Activated naive CD8-positive, alpha-beta T cell treated with anti-CD3 and anti-CD28 coated beads, Interleukin-2, amount 10 ng/mL, durations not matched to agents 7 days and 5 days (primary cell): ENCODE measurements at places on chromosomes 11 and 22. TPM values are rescaled to one million over a fixed set of nuclear protein-coding genes. Genes with fewer than 3 reads are reported as not detected.

Gene PLAAT5
- total RNA-seq = 0.44 TPM

Gene KDM4D
- 1.7 TPM for total RNA-seq

Gene TMPRSS6
- total RNA-seq = 1.8 TPM

Gene ADORA2A
- total RNA-seq = 30.3 TPM

GRCh38 chr22:48261706-48262105 is 1499.3 kb downstream of the TBC1D22A start:
- no peak for DNase-seq

GRCh38 chr11:45777127-45777969 is 27.6 kb upstream of the SLC35C1 start:
- no peak for DNase-seq

DNA sequence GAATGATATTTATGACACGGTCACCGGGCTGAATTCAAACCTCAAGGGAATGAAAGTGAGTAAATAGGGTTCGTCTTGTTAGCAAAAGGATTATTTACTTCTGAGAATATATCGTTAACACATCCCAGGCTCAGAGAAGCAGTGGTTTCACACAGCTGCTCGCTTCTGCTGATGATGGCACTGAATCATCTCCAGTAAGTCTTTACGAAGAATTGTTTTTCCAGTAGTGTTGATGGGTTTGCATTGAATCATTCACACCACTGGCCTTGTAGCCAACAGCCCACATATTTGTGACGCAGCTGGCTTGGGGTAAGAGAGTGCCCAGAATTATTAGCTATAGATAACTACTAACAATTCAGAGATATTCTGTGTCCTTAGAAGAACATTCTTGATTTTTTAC is 236.3 kb downstream of the CADM1 start:
- no peak for DNase-seq

DNA sequence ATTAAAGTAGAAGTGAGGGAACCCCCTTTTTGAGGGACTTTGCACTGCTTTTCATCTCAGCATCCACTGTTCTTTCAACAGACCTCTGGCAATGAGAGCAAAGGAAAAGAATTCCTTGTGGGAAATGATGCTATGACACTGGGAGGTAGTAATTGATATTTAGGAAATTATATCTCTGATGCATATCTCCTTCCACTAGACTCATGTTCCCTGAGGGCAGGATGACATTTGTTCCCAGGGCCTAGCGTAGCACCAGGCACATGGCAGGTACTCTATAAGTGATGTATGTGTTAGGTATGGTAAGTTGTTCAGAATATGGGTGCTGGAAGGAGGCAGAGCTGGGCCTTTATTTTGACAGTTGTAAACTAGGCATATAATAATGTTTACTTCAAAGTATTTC is 142.9 kb downstream of the CCDC81 start:
- no peak for DNase-seq

GRCh38 chr11:8056810-8057463 is 24.1 kb upstream of the TUB start:
- DNase-seq = no peak

- DNase-seq = peak; percentile 33
These were observed 69.4 kb downstream of the OSBP2 start for GRCh38 chr22:30763815-30764673.

GRCh38 chr11:64850979-64851567 is 6.6 kb upstream of the CDC42BPG start:
- DNase-seq = peak; percentile 69
